ENCODE measurements at places on chromosomes 6 and 20.

DNA sequence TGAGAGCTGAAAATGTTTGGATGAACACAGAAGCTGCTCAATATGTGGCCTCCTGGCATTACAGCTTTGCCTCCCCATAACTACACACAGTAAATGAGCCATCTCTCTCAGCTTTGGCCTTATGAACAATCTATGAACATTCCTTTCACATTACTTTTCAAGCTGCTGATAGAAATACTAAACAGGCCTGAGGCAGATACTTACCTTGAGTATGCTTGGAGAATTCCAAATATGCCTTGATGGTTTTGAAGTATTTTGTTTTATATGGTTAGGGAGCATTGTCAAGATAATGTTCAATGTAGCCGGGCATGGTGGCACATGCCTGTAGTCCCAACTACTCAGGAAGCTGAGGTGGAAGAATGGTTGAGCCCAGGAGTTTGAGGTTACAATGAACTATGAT is 104.5 kb downstream of the CD24 start:
- no peak for DNase-seq

DNA sequence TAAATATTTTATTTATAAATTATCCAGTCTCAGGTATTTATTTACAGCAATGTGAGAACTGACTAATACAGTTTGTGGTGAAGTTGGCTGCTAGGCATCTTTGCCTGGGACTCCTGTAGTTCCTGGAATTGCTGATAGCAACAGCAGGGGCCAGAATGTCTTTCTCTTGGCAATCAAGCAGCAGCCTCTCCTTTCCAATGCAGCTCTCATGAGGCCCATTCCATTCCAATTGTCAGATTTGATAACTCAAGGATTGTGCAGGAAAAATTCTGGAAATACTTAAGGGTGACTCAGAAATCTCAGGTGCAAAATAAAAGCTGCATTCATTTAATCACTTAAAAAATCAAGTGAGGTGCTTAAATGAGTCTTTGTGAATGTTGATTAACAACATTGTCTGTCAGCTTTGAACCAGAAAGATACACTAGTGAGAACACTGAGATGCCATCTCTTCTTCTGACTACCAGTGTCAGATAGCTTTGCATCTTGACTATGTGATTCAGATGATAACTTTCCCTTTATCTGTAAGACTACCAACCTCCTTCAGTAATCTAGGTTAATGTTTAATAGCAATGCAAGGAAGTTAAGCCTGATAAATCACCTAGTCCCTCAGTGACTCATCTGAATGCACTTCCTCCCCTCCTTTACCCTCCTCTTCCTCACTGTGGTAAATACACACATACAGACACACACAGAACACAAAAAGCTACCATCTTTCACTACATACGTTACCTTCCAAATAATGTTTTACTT is 32.1 kb upstream of the COL21A1 start:
- DNase-seq = no peak

GRCh38 chr6:90274451-90275030 is 22.1 kb downstream of the BACH2 start:
- peak; percentile 93 for DNase-seq

DNA sequence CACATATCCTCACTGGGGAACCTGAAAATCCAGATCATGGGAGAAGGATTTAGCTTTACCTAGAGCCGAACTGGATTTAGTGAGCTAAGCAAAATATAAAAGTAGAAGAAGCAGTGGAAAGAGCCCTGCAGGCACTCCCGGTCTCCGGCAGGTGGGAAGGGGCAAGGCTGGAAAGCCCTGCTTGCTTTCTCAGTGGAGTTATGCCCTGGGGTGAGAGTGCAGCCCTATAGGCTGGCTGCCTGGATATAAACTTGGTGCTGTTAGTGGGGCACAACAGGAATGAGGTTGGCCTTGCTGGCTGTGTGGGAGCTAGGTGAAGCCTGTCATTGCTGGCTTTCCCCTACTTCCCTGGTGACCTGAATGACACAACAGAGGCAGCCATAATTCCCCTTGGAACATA is 122.0 kb downstream of the CDK19 start:
- DNase-seq = no peak

DNA sequence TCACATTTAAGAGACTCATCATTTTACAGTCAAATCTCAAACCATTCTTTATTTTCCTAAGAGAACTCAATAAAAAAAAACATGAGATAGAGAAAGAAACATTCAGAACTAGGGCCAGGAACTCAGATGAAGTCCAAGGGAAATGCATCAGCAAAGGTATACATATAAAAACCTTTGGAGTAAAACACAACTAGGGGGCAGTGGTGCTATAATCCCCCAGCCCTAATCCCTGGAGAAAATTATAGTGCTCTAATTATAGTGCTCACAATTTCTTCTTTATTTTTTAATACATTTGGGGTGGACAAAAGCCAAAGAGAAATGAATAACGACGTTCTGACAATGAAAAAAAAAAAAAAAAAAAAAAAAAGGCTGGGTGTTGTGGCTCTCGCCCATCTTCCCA is 100.6 kb upstream of the EMILIN3 start:
- no peak for DNase-seq

DNA sequence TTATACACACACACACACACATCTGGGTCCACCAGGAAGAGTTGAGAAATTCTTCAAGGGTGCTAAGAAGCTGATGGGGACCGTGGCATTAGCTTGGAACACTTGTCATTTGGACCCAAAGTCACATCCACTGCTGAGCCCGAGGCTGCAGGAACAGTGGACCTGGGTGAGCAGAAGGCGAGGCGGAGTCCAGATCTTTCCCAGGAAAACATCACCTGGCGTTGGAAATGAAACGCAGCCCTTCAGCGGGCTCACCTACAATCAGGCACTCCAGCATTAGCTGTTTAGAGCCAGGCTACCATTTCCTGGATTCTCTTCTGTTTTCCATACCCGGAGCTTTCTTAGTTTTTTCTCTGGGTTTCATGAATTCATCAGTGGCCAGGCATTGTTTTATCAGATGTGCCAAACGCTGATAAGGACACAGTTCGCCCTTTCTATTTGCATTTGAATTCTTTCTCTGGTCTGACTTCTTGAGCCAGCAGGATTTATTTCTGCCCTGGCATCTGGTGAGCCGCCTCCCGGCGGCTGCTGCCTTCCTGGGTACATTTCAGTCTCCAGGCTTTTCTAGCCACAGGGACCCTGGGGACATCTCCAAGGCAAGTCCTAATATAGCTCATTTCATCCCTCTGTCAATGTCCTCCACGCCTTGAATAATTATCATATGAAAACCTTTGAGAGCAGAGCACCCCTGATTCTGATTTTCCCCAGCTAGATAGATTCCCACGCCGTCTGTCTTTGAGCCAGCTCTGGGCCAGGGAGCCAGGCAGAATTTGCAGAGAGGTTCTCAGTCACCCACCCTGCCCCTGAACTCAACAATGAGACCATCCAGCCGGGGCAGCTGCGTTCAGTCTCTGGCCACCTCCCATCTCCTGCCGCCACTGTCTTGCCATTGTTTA is 170.9 kb downstream of the TTLL2 start:
- no peak for DNase-seq

DNA sequence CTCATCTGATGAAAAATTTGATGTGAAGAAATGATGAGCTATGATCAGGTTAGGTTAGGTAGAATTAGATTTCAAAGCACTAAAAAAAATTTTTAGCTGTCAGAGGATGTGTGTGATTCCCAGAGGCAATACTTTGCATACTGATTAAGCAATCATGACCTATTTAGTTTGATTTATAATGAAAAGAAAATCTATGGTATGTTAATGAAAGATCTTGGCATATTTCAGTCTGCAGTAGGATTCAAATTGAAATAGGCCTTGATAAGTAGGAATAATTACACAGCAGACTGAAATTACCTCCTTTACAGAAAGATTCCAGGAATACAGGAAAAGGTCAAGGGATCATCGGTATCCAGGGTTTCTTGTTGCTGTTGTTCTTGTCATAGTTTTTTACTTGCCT is 69.3 kb downstream of the HDDC2 start:
- DNase-seq = no peak

DNA sequence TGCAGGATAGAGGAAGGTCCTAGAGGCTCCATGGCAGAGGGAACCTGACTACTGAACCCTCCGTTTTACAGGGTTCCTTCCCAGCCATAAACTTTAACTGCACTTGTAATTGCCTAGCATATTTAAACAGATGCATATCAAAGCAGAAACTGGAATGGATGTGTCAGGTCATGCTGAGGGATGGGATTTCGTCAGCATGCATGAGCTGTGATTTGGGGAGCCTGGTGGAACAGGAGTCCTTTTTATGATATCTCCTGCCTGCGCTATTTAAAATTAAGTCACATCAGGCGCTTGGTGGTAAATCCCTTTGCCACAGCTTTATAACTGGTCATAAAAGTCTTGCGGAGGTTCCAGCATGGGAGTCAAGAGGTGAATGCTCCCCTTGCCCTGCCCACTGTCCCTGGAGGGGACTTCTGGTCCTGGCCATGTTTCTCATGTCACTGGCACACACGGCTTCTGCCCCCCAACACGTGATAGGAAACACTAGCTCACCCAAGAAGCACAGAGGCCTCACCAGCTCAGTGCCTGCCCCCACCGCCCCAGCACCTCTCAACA is 26.0 kb upstream of the PCMTD2 start:
- no peak for DNase-seq

GRCh38 chr20:62252342-62252966 is 14.1 kb downstream of the OSBPL2 start:
- no peak for DNase-seq

GRCh38 chr6:84151669-84152068 is 75.8 kb downstream of the CEP162 start:
- no peak for DNase-seq

GRCh38 chr20:51008718-51009117 is 14.2 kb downstream of the KCNG1 start:
- no peak for DNase-seq

DNA sequence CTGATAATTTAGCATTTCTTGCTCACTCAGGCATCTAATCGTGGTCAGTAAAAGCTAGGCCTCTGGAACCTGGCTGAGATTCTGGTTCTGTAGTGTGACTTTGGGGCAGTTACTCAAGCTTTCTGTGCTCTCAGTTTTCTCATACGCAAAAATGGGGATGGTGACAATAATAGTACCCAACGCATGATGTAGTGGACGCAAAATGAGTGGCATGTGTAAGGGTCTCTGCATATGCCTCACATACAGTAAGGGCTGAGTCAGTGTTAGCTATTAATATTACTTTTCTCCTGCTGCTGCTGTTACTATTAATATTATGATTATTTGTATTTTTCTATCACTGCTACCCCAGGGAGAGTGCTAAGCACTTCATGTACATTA is 686 bp downstream of the GINS1 start:
- no peak for DNase-seq

- DNase-seq = peak; percentile 23
Measured at GRCh38 chr6:52361414-52361944, 472 bp upstream of the PAQR8 start.

GRCh38 chr6:53727748-53728147 is 62.2 kb upstream of the KLHL31 start:
- no peak for DNase-seq

- DNase-seq = no peak
Measured at GRCh38 chr6:145569140-145569539, 166.2 kb downstream of the EPM2A start.

DNA sequence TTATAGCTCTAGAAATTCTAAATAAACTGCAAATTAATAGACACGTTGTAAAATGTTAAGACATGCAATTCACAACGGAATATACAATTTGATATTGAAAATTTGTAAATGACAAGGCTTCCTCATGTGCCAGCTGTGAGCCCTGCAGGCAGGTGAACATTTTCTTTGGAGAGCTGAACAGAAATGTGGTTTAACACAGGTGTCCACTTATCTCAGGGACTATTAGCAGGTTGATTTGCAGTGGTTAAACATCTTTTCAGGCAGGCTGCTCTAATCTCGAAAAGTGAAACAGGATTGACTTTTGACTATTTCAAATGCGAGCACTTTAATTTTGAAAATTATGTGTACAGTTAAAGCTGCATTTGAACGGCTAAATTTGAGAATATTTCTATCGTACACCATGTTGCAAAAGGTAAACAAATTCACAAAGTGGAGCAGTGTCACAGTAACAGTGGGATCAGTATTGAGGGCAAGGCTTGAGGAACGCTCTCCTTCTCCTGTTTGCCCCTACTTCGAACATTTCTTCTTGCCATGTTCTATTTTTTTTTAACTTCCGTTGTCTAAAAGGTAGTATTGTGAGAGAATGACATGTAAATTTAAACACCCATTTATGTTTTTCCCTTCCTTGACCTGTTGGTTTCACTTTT is 210.8 kb downstream of the CDKAL1 start:
- DNase-seq = no peak

DNA sequence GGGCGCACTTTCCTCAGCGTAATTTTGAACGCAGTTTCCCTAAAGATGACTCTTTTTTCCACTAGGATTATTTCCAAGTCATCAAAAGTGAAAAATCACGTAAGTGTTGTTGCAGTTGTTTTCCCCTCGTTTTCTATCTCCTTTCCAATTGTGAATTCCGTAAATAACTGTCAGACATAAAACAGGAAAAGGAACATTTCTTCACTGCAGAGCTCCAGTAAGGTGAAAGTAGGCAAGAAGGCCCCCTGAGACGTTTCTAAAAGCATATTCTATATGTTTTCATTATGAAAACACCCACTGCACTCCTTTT is 17.8 kb downstream of the HIVEP2 start:
- no peak for DNase-seq

DNA sequence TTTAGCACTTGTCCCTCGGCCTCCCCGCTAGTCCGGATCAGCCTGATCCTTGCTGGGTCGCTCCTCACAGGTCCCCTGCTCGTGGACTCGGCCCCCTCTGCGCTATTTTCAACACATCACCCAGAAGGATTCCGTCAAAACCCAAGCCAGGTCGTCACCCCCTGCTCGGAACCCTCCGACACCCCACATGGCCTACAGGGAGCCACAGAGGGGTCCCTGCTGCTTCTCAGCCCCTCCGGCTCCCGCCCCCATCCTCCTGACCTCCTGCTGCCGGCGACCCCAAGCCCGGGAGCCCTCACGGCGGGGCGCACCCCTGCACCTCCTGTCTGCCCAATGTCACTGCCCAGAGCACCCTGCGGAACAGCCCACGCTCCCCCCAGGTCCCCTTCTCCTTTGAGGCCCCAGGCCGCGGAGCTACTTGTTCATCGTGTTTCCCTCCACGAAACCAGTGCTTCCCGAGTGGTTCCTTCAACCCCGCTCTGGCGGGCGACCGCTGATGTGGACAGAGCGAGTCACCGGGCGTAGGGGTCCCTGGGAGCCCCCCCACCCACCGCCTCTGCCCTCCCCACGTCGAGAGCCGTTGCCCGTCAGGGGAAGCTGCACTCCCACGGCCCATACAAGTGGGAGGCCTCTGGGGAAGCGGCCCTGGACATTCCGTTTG is 638 bp upstream of the MYL9 start:
- no peak for DNase-seq

- no peak for DNase-seq
Measured at GRCh38 chr20:4997222-4997621, 4.1 kb downstream of the SLC23A2 start.

- DNase-seq = no peak
Measured at GRCh38 chr6:52499681-52500236, 77.1 kb downstream of the TRAM2 start.

DNA sequence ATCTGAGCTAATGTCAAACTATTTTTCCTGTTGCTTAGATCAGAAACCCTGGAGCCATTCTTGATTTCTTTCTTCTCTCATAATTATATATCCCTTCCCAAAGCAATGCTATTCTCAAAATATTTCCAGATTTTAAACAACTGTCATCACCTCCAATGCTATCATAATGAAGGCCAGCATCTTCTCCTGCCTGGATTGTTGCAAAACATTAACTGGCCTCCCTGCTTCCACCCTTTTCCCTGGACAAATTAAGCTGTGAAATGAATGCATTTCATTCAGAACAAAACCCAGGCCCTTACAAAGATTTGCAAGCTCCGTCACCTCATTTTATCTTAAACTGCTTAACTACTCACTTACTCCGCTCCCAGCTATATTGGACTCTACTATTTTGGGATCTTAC is 535.3 kb upstream of the HS3ST5 start:
- no peak for DNase-seq
